Hematopoietic multipotent progenitor cell treated with erythropoietin and hydrocortisone succinate and interleukin-3 and kit ligand, for 4 days (in vitro differentiated cells): ENCODE measurements at places on chromosomes 6 and 20.
A peak's percentile ranks its signal among the peaks of the same experiment; 100 is the strongest.

- DNase-seq = no peak
These were observed 37.6 kb downstream of the GRM1 start for GRCh38 chr6:146066506-146066905.

DNA sequence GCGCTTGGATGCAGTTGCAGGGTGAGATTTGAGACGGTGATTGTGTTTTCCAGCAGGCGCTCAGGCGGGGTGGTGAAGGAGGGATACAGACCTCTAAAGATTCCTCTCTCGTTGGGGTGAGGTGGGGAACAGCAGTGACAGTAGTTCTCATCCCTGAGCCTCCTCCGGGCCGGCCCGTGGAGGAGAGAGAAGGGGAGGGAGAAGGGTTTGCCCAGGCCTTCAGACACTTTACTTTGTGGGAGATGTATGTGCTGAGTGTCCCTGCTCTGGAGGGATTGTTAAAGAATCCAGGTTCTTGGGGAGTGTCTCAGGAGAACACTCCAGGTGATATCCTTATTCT is 41.0 kb downstream of the PSMB9 start:
- DNase-seq = no peak

- no peak for DNase-seq
These were observed 17.2 kb upstream of the FNDC1 start for GRCh38 chr6:159152041-159152440.

GRCh38 chr6:154766288-154766687 is 33.1 kb downstream of the SCAF8 start:
- DNase-seq = no peak

DNA sequence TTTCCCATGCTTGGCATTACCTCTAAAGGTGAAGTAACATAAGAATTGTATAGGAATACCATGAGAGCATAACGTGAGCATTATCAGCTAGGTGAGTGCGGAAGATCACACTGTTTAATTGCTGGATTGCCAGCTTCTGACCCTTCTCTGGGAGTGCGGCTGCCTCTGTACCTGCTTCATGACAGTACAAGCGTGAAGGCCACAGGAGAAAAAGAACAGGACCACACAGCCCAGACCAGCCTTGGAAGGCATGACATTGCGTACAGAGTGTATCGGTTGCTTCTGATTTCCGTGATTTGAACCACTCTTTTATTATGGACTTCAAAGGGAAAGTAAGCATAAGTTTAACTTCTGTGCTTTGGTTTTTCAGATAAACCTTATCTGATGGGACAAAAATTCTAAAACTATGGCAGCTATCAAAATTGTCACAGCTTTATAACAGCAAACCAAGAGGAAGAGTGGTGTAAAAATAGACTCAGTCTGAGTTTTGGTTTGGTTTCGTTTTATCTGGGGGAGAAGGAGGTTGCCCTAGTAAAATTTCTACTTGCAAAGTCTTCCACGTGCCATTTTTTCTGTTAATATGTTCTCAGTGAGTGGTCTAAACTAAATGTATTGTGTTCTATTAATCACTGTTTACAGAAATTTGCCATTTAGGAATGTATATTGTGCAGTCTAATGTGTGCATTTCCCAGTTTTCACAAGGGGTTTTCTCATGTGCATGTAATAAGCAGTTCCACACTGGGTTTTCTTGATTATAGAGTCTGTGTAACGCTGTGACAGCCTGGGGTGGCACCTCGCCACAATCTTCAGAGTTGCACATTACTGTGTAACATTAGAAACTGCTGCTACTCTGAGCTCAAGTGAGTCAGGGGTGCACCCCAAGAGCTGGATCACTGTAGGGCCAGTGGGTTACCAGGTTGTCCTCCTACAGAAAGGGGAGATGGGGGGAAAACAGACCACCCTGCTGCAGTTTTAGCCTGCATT is 97.3 kb downstream of the RPP40 start:
- peak; percentile 46 for DNase-seq

DNA sequence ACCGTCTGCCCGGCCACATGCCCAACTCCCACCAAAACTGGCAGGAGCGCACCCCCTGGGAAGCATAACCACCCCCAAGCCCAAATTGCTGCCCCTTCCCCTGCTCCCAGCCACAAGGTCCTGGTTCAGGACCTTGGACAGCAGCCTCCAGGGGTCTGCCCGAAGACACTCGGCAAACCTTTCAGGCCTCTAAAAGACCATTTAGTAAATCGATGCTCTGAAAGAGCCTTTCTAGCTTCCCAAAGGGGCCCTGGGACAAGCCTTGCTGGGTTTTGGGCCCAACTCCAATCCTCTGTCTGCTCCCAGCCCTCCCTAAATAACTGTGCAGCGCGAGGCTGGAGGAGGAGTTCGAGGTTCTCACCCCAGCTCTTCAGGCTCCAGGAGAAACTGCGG is 30.5 kb downstream of the GRM4 start:
- DNase-seq = peak; percentile 56

GRCh38 chr20:25188218-25188617 is 7.3 kb upstream of the ENTPD6 start:
- DNase-seq = peak; percentile 10

DNA sequence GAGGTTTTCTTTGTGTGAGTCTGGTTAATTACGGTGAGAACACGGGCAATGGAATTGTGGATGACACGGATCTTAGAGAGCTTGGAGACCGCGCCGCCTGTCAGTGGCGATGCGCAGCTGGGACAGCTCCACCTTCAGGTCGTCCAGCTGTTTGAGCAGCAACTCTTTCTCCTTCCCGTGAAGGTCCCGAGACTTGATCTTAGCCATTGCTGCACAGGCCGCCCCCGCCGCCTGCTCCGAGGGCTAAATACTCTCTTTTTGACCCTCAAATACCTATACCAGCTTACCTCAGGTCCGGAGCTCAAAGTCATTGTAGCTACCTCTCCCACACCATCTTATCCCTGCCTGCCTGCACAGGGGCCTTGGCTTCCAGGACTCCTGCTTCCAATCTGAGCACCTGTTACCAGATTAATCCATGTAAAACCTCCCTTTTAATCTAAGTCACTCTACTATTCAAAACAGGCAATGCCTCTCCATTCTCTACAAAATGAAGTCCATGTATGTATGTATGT is 100.2 kb downstream of the PREP start:
- no peak for DNase-seq

GRCh38 chr6:108847738-108848115 is 495 bp upstream of the ARMC2 start:
- DNase-seq = no peak

- no peak for DNase-seq
These were observed 31.4 kb downstream of the TSHZ2 start for GRCh38 chr20:53003420-53004154.

DNA sequence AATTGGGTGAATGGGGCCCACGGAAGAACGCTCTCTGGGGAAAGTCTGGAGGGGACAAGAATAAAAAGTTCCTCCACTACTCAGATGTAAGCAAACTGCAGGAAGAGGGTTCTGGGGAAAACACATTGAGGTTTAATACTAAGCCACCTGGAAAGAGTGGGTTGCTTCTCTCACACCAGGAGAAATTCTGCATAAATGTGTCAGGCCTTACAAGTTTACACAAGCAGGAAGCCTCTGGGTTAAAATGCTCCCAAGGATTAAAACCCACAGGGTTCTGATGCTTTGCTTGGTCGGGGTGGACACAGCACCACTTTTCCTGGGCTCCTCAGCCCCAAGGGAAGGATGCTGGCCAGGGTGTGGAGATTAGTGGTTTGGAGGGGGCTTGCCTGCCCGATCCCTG is 122.1 kb upstream of the SLC22A23 start:
- DNase-seq = no peak

GRCh38 chr6:139175389-139175948 is 40.6 kb downstream of the HECA start:
- DNase-seq = peak; percentile 67

- DNase-seq = no peak
These were observed 31.0 kb upstream of the PRL start for GRCh38 chr6:22327881-22328280.

GRCh38 chr20:35776513-35777101 is 4.8 kb downstream of the PHF20 start:
- DNase-seq = peak; percentile 80

DNA sequence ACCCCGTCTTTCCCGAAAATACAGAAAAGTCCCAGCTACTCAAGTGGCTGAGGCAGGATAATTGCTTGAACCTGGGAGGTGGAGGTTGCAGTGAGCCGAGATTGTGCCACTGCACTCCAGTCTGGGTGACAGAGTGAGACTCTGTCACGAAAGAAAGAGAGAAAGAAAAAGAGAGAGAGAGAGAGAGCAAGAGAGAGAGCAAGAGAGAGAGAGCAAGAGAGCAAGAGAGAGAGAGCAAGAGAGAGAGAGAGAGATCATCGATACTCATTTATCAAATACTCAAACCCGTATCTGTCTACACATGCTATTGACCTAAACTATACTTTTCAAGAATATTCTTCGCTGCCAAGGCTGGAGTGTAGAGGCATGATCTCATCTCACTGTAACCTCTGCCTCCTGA is 28.2 kb upstream of the SALL4 start:
- no peak for DNase-seq

- DNase-seq = no peak
These were observed 312.0 kb downstream of the ZFAND3 start for GRCh38 chr6:38131527-38131965.

- DNase-seq = no peak
These were observed 12.6 kb upstream of the IRF4 start for GRCh38 chr6:378958-379409.

DNA sequence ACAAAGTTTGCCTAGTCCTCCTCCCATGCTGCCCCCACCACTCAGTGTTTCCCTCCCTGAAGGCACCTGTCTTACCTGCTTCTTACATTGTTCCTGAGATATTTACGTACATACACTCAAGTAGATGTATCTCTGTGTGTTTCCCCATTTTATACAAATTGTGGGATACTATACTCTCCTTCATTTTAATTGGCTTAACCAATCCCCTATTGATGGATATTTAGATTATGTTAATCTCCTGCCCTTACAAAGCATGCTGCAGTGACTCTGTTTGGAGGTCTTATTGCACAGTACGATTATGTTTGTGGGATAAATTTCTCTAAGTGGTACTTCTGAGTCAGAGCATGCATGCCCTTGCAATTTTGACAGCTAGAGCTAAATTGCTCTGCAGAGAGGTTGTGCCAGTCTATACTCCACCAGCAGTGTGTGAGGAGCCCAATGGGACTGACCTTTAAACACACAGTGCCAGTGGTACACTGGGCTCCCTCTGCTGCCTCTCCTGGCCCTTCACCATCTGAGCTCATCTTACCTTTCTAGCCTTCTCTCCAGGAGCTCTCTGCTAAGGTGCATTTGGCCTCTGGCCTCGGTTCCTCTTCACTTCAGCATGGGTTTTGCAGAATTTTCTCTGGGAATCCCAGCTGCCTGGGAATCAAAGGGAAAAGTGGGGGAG is 57.4 kb downstream of the LYRM2 start:
- no peak for DNase-seq

- DNase-seq = no peak
These were observed 147.9 kb downstream of the GMDS start for GRCh38 chr6:2097464-2097863.

DNA sequence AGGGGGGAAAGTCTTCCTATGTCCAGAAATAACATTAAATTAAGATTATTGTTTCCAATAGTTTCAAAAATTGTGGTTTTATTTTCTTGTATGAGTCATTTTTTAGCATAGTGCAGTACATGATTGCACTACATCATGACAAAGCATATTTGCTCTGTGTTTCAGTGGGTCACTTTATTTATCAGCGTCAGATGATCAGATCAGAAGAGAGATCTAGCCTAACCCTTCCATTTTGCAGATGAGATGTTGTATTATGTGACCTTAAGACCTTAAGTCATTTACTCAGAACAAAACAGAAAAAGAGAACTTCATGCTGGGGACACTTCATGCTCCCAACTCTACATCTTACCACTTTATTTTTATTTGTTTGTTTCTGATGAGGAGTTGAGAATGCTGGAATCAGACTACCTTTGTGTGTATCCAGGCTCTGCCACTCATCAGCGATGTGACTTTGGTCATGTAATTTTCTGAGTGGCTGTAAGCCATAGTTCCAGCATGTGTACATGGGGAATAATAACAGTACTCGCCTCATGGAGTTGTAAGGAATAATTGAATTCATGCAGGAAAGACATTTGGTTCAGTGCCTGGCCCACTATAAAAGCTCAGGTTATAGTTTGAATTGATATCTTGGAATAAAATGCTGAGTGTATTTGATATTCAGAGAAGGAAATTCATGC is 13.5 kb downstream of the EYA4 start:
- DNase-seq = peak; percentile 32

DNA sequence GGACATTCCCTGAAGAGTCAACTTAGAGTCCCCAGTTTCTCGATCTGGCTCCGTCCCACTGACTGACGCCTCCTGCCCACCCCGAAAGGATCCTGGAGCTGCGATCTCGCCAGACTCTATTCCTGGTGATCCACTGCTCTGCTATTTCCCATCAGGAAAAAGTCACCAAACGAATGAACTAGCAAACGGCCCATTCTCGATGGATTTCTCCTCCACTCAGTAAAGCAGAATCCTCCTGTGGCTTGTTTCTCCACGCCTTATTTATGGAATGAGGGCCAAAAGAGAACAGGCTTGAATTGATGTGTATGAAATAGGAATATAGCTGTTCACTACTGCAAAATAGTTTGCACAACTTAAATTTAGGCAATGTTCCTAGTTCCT is 5.4 kb downstream of the NKX2-4 start:
- no peak for DNase-seq

DNA sequence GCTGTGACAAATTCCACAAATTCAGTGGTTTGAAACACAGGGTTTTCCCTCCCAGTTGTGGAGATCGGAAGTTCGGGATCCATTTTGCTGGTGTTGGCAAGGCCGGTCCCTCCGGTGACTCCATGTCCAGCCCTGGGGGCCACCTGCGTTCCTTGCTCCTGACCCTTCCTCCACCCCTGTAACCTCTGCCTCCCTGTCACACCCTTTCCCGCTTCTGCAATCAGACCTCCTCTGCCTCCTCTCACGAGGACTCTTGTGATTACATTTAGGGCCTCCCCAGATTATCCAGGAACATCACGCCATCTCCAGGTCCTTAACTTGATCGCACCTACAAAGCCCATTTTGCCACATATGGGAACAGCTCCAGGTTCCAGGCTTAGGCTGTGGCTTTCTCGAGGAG is 12.5 kb downstream of the RPS6KA2 start:
- no peak for DNase-seq

GRCh38 chr6:134593887-134594286 is 276.0 kb upstream of the SGK1 start:
- no peak for DNase-seq

DNA sequence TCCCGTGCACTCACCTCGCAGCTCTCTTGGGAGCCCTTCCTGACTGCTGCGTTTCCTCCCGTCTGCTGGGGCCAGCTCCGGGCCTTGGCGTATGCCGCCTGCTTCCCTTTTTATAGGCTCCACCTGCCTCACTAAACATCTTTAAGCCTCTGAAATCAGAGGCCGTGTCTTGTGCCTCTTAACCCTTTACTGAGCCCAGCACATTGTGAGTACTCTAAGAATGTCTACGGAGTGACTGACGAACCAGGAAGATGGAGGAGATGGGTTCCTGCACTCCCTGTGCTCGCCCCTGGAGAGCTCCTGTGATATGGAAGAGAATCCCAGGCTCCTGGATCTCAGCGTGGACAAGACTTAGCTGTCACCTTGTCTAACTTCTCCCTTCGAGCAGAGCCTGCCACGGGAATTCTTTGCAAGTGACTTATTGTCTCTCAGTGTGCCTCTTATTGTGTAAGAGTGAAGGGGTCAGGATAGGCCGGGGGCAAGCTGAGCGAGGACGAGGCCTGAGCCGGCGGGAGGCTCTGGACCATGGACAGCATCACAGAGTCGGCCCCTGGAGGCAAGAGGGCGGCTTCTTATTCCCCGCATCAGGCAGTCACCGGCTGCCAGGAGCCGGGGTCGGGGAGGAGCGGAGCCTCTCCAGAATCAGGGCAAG is 70.9 kb upstream of the CCDC167 start:
- no peak for DNase-seq

GRCh38 chr20:41005361-41005729 is 23.3 kb upstream of the TOP1 start:
- DNase-seq = no peak
